ENCODE measurements at places on chromosomes 12 and 14.

GRCh38 chr14:97757491-97757890 is 960.3 kb downstream of the VRK1 start:
- DNase-seq: no peak

DNA sequence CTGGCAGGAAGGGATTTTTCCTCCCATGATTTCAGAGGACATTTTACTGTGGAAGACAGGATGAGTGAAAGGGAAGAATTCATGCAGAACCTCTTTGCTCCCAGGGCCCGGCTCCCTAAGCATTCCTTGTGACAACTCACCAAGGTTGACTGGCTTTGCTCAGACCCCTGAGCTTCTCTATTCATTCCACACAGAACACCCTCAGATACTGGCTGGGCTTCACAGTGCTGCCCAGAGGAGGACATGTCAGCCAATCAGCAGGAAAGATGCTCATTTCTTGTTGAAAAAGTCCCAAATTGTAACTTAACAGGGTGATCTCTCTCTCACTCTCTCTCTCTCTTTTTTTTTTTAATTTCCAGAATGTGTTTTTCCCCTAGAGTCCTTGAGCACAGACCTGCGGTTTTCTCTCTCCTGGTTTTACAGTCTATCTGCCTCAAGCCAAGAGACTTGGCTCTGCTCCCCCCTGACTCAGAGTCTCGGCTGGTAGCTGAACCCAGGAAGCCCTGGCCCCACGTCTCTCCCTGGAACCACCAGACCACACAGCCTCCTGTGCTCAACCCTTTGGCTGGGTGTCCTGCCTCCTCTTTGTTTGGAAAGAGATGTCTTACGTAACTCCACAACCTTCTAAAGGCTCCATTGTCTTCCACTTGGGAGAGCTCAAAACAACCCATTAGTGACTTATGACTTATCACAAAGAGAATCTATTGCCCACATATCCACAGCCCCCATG is 43.9 kb downstream of the SSPN start:
- peak; percentile 93 for DNase-seq

GRCh38 chr14:99603471-99604277 is at the start of gene CCDC85C:
CCDC85C (minus strand) TSS chr14:99604207; CDS start chr14:99603959, 248 bp downstream.
- no peak for DNase-seq

- DNase-seq: no peak
Observed at GRCh38 chr12:8639936-8640335, 22.7 kb downstream of the MFAP5 start.

DNA sequence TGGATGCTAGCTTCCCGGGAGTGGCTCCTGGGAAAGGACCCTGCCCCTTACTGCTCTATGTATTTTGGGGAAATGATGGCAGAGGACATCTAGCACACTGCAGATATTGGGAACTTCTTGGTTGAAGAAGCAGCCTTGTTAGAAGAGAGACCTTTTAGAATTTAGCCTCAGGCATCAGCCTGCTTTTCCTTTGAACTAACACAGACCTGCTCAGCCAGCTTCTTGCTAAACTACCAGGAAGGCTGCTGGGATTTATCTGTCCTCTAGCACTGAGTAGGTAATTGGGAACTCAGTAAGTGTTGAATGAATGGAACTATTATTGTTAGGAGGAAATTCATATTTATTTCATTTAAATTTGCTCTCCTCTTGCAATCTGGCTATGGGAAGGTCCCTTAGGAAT is 77.3 kb downstream of the DRAM1 start:
- DNase-seq: no peak

DNA sequence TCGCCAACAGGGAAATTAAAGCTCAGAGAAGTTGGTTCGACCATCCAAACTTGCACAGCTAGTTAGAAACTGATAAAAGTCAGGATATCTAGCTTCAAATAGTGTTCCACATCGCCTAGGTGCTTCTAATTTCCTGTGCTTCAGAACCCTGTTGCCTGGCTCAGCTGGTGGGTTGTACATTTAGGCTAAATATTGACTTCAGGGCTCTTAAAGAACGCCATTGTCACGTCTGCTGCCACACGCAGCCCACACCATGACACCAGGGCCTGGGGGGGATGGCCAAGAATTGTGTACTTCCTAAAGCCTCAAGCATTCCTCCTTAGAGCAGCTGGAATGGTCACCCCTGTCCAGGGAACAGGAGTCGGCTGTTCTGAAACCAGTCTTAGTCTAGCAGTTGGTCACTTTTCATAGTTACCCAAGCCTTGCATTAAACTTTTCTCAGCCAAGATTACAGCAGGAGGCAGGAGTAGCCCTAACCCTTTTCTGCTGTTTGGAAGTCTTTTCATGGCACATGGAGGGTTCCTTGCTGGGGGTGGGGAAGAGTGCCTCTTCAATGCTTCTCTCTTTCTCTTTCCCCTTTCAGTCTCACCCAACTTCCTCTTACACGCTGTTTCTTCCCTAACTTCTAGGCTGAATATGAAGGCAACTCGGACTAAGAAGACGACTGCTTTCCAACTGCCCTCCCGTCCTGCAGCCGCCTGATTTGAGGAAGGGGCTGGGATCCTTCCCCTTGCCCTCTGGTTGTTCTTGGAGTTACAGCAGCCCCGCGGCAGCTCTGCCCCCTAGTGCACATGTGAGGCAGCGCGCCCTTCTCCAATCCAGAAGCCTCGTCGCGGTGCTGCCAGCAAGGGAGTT is 17.1 kb downstream of the FOS start:
- peak; percentile 93 for DNase-seq

- no peak for DNase-seq
Observed at GRCh38 chr14:95699412-95699811, 13.2 kb downstream of the TCL1B start.

- no peak for DNase-seq
Observed at GRCh38 chr12:99627459-99627858, 20.1 kb upstream of the GARIN6 start.

DNA sequence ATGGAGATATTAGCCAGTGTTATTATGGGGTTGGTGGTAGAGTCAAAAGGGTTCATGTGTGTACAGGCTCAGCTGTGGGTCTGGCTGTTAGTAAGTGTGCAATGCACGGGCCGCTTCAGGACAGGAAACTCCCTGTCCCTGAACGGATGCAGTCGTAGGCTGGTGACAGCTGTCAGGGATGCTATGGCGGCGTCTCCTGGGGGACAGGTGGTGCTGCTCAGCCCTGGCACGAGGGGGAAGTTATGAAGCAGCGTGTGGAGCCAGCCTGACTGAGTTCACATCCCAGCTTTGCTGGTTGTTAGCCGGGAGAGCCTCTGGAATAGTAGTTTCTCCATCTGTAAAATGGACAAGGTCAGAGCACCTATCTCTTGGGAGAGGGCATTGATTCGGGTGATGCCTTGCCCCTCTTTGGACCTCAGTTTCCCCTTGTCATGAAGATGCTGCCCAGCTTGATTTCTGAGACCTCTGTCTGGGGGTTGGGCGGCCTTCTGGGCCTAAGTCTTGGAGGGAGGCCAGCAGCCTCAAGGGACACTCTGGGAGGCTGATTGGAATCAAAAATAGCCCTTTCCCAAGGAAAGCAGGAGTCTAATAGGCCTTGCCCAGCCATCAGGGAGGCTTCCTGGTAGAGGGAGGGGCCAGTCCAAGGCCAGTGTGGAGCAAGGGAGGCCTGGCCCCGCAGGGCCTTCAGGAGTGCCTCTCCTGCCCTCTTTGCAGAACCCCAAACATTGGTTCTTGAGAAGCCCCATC is 7.1 kb downstream of the ASB2 start:
- no peak for DNase-seq
